ENCODE measurements at places on chromosomes 4 and X.

- no peak for DNase-seq
These were observed 411.8 kb upstream of the PCDH10 start for GRCh38 chr4:132737344-132737743.

GRCh38 chrX:55107911-55108310, 19.1 kb downstream of the PAGE2 start:
- DNase-seq = no peak

- DNase-seq = no peak
These were observed 890 bp downstream of the DCAF16 start for GRCh38 chr4:17809667-17810066.

- no peak for DNase-seq
These were observed 43.0 kb downstream of the CCDC158 start for GRCh38 chr4:76377911-76378310.

GRCh38 chrX:140274811-140275525, 229.9 kb downstream of the SOX3 start:
- DNase-seq = no peak

DNA sequence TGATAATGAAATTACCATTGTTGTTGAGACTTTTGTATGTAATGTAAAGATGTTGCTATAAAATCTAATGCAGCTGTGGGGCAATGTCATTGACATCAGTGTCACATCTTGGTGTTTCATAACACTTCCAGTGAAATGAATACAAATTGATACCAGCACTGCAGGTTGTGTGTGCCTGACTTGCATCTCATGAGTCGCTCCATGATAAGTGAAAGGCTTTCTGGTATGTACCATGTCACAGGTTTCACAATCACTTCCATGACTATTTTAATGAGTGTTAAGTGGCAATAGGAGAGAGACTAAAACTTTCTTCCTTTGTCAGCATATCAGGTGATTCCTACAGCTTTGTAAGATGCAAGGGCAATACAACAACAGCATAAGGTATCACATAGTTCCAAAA, 94.4 kb downstream of the ABCB7 start:
- no peak for DNase-seq

GRCh38 chr4:93532234-93532633, 296.3 kb upstream of the ATOH1 start:
- DNase-seq = no peak

DNA sequence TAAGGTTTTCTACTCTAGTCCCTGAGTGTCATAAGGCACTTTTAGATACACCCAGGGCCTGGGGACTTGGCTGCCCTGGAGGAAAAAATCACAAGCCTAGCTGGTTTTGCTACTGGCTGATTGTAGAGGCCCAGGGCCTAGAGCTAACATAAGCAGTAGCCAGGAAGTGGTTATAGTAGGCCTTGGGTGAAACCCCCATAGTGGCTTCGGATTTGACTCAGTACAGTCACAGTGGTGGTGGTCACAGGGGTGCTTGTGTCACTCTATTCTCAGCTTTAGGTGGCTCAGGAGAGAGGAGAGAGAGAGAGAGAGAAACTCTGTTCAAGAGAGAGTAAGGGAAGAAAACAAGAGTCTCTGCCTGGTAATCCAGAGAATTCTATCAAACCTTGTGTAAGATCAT, 194.5 kb upstream of the EDA2R start:
- DNase-seq = no peak

GRCh38 chr4:147594107-147594506, 23.1 kb upstream of the TMEM184C start:
- no peak for DNase-seq

DNA sequence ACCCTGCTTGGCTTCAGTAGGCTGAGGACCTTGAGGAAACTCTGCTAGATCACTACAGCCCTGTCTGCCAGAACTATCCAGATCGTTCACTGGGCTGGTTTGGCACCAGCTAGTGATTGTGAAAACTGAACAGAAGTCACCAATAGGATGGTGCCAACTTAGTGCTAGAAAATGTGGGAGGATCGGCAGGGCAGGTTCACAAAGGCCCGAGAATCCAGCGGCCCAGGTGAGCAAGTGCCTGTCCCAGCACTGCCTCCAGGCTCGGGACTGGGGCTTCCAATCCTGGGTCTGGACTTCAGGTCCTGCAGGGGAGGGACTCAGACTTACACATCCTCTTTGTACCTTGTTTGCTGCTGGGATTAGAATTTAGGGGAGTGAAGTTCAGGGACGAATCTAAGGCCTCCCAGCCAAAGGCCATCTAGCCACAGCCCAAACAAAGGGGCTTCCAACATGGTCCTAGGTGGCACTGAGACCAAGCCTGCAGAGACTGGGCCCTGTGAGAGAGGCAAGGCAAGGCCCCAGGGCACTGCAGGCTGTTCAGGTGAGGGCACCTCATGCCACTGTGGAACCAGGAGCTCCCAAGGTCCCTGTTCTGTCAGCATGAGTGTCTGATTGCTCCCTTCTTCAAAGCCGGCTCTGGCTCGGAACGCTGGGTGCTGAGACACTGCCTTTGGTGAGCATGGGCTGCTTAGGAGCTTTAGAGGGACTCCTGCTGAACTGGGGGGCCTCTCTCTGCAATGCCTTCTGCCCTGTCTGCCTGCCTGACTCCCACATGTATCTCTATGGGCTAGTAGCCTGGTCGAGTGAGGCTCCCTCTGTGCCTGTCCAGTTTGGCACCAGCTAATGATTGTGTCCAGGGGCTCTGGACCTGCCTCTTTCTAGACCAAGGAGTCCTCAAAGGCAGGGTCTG, 20.7 kb upstream of the ZNF185 start:
- no peak for DNase-seq

GRCh38 chrX:85024044-85024443, 20.4 kb downstream of the APOOL start:
- DNase-seq = no peak

GRCh38 chr4:48967101-48967500, 19.0 kb upstream of the CWH43 start:
- no peak for DNase-seq

- DNase-seq = no peak
These were observed 61.1 kb upstream of the ARSJ start for GRCh38 chr4:114040319-114041116.

GRCh38 chrX:47384502-47384901, 14.1 kb downstream of the ZNF157 start:
- no peak for DNase-seq

DNA sequence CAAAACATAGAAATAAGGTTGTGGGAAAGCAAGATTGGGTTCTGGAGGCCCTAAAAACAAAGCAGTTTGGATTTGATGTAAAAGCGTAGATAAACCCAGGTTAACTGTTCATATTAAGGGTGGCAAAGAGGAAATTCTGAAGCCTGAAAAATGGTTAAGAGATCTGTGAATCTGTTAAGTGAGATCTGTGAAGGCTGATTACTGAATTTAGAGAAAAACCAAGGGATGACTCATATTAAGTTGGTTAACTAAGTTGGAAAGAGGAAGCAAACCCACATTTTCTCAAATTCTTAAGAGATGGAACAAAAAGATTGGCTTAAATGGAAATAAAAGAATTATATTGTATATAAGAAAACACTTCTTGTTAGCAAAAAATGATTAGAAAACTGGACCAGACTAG, 22.8 kb downstream of the GPAT3 start:
- DNase-seq = no peak

- DNase-seq = no peak
These were observed 49.1 kb downstream of the ARHGEF9 start for GRCh38 chrX:63735882-63736281.

GRCh38 chr4:88674979-88675378, 22.6 kb downstream of the NAP1L5 start:
- DNase-seq = no peak

GRCh38 chrX:144946666-144947065, 300.6 kb upstream of the SPANXN1 start:
- no peak for DNase-seq

DNA sequence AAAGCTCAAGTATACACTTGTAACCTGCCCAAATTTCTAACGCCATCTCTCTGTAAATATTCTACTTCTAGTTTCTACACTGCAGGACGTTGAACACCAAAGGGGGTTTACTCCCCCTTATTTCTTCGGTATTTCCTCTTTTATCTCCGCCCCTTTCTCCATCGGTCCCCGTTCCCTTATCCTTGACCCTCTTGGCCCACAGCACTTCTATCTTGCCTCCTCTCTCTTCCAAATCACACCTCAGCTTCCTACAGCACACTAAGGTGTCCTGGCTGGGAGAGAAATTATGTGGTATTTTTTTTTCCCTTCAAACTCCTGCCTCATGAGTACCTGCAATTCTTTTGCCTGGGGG, 715 bp downstream of the ZMAT1 start:
- DNase-seq = no peak

GRCh38 chr4:80540349-80540748, 204.8 kb downstream of the CFAP299 start:
- DNase-seq = no peak

GRCh38 chrX:11189097-11189496, 78.0 kb downstream of the HCCS start:
- no peak for DNase-seq

DNA sequence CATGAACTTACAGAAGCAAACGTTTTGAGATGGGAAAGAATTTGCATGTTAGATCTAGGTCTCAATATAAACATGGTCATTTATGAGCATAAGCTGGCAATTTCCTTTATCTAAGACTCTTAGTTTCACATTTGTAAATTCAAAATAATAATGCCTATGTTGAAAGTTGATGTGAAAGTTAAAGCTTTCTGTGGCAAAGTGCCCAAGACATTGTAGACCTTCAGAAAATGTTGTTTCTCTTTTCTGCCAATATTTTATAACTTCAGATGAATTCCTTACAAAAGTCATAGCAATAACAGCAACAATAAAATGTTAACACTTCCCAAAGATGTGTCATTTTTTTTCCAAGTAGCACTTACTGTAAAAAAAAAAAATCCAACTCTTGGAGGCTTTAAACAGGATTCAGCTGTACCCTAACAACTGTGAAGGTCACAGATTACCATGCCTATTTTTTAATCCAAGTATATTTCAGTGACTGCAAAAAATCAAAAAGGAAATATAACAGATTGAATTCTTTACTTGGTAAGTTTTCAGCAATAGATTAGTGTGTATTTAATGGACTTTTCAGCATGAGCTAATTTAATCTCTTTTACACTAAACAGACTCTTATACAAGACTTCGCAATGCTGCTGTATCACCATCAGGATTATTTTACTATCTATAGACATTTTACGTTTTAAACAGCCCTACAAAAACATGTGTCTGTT, 206.5 kb upstream of the PDE5A start:
- no peak for DNase-seq

- no peak for DNase-seq
These were observed 580 bp downstream of the NAF1 start for GRCh38 chr4:163166041-163166579.

- no peak for DNase-seq
These were observed 46.2 kb downstream of the GUCY1B1 start for GRCh38 chr4:155805016-155805415.

- no peak for DNase-seq
These were observed 28.2 kb downstream of the CHIC2 start for GRCh38 chr4:54036184-54036583.

GRCh38 chr4:52550186-52550585, 108.9 kb downstream of the USP46 start:
- no peak for DNase-seq

DNA sequence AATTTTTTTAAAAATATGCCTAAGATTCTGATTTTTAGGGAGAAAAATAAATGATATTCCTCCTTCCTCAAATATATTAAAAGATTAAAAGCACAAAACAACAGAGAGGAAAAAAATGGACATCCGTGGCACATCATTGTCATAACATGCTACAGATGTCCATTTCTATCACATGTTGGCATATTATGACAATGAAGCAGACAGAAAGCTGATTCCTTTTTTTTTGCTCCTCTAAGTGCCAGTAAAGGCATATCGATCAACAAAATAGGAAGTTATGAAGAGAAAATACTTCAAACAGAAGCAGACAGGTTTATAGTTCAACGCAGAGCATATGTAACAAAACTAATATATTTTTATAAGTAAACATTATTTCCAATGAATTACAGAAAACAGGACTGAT, 11.2 kb downstream of the KLHL8 start:
- no peak for DNase-seq

DNA sequence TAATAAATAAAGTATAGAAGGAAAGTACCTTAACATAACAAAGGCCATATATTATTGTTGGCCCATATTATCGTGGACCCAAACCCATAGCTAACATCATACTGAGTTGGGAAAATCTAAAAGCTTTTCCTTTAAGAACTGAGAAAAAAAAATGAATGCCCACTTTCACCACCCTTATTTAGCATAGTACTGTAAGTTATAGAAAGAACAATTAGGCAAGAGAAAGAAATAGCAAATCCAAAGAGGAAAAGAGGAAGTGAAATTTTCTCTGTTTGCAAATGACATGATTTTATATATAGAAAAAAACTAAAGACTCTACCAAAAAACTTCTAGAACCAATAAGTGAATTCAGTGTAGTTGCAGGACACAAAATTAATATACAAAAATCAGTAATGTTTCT, 1854.6 kb downstream of the PCDH7 start:
- no peak for DNase-seq

GRCh38 chr4:152535360-152535902, 461 bp downstream of the FBXW7 start:
- DNase-seq = no peak

GRCh38 chrX:71573590-71573989, 4.6 kb upstream of the GCNA start:
- DNase-seq = no peak

DNA sequence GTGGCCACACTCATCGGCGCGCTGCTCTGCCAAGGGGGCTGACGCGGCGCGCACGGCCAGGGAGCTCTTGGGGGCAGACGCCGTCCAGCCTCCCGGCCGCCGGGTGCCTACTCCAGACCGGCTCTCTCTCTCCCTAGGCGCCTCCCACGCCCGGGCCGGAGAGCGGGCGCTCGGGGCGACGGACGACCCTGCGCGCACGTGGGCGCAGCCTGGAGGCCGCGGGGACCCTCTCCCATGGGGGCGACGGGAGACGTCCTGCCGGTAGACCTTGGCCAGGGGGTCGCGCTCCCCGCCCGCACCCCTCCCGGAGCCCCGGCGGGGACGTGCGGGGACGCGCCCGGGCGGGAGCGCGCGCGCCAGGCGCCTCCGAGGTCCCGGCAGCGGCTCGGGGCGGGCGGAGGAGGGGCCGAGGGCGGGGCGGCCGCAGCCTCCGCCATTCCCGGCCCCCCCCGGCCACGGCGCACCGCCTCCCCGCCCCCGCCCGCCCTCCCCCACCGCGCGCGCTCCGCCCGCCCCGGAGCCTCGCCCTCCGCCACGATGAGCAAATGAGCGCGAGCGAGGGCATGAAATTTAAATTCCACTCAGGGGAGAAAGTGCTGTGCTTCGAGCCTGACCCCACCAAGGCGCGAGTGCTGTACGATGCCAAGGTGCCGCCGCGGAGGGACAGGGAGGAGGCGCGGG, at the start of gene MSL3:
Gene MSL3 (plus strand): TSS at position 519 of the 681 bp plus-strand sequence. CDS start 27 bp downstream, at position 546.
- no peak for DNase-seq

GRCh38 chr4:95289028-95289634, 259.6 kb downstream of the UNC5C start:
- no peak for DNase-seq

DNA sequence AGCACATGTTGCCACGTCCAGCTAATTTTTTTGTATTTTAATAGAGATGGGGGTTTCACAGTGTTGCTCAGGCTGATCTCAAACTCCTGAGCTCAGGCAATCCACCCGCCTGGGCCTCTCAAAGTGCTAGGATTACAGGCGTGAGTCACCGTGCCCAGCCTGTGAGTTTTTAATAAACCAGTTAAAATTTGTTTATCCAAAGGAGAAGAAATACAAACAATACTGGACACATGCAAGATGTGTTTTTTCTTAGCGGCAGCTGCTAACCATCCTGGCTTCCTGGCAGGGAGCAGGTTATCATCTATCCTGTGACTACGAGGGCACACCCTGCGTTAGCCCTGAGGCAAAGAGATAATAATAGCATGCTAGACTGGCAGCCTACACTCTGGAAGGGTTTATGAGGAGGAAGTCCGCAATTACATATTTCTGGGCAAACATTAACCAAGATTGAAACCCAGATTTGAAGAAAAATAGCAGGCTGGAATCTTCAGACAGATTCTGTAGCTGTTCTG, 191.4 kb downstream of the SPRY1 start:
- no peak for DNase-seq

All from cortex of kidney (tissue), 1 donor.